Cortex of kidney (tissue), 1 donor: ENCODE measurements at places on chromosomes 2 and 18.

GRCh38 chr2:120346026-120346666, at the start of gene INHBB:
Gene INHBB (plus strand): TSS chr2:120346136. CDS start chr2:120346189, 53 bp downstream.
- DNase-seq, result no peak

DNA sequence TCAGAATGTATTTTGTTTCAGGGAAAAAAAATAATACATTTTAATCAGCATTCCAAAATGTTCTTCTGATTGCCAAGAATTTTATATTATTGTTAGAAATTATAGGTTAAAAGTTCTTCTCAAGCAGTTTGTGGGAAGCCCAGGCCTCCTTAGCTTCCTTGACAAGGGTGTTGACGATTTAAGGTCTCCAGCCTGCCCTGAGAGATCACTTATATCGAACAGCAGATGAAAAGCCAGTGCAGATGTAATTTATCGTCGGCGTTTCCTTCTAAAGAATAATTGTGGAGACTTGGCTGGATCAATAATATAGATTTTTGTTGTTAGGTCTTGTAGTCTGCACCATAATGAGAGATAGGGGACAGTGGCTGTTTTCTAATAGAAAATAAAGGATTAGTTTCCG, 280.6 kb downstream of the ZNF407 start:
- no peak for DNase-seq

GRCh38 chr2:190407246-190407661, 901 bp upstream of the MFSD6 start:
- DNase-seq, result no peak

DNA sequence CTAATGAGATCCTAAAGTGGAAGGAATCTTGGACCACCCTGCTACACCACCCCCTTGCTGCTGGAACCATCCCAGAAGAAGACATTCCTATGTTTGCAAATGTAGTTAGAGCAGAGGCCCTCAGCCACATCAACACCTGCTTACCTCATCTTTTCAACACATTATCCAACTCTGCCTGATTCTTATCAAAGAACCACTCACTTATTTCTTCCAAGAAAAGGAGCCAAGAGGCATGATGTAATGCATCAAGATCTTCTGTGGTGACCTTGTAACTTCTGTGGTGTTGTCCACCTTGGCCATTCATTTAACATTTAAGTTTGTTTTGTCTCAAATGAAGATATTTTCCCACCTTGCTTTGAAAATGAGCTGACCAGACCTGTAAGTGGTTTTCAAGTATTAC, 338.1 kb downstream of the CTNNA2 start:
- no peak for DNase-seq

DNA sequence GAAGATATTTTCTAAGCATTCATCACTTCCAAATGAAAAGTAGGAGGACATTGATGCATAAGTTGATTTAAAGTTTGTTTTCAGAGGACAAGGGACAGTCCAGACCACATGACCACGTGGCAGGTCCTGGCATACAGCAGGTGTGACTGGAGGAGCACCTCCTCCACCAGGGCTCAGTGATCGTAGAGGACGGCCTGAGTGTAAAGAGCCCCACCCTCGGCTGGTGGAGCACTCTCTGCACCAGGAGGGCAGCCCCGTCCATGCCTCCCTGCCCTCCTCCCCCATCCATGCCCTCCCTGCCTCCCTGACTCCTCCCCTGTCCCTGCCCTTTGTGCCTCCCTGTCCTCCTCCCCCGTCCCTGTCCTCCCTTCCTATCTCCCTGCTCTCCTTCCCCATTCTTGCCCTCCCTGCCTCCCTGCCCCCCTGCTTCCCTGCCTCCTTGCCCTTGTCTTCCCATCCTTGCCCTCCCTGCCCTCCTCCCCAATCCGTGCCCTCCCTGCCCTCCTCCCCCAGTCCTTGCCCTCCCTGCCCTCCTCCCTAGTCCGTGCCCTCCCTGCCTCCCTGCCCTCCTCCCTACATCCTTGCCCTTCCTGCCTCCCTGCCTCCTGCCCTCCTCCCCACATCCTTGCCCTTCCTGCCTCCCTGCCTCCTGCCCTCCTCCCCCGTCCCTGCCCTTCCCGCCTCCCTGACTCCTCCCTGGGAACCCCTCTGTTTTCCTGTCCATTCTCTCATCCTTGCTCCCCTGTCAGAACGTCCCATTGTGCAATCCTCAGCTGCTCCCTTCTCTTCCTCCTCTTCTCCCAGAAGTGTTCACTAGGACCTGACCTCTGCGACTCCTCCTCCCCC, 47.9 kb downstream of the ANKMY1 start:
- DNase-seq, result no peak

DNA sequence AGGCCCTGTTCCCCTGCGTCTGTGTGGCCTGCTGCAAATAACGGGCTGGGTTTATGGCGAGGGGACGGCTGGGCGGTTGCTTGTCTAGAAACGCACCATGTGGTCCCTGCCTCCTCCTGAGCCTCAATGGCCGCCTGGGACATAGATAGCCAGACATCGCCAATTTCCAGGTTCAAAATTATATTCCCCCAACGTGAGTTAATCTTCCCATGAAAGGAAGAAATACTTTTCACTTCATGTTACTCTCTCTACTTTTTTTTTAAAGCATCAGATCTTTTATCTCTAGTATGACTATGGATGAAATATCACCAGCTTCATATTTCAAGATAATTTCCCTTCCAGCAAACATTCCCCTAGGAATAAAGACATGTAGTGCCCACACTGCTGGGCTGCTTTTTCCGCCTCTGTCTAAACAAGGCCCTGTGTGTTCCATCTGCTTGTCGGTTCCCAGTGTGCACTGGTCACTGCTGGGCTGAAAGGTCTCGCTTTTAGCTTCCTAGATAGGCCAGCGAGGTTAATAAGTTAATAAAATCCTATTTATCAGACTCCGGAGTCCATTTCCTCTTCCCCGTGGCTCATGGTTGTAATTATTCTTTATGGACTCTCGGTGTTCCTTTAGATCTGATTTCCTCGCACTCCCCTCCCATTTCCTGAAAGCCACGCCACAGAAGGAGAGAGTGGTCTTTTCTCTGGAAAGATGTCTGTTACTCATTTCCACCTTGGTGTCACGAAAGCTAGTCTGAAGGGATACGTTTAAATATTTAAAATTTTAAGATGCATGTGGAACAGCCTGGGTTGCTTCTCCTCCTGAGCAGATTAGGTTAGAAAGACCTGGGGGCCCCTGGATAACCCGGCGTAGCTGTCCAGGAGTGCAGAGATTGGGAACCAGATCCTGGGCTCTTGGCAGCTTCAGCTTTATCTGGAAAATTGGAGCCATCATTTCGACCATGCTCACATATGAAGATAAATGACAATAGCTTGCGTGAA, 196.6 kb upstream of the COPS8 start:
- no peak for DNase-seq

DNA sequence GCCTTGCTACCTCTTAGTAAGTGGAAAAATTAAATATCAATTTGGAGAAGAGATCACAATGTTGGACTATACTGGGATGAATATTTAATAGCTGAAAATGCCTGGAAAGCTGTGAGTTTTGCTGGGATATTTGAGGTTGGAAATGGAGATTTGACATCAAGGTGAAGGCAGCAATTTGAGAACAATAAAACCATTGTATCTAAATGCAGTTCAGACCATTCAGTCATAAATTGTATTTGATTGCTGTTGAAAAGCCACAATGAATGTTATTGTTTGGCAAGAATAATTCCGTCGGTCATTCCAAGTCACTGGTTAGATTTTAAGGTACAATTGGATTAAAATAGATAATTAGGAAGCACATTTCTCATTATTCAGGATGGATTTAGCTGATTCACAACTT, 325.6 kb downstream of the HRH4 start:
- no peak for DNase-seq

- no peak for DNase-seq
Measured at GRCh38 chr2:238069877-238070276, 9.1 kb downstream of the SCLY start.

- no peak for DNase-seq
Measured at GRCh38 chr2:172972005-172972619, 103.5 kb upstream of the MAP3K20 start.

DNA sequence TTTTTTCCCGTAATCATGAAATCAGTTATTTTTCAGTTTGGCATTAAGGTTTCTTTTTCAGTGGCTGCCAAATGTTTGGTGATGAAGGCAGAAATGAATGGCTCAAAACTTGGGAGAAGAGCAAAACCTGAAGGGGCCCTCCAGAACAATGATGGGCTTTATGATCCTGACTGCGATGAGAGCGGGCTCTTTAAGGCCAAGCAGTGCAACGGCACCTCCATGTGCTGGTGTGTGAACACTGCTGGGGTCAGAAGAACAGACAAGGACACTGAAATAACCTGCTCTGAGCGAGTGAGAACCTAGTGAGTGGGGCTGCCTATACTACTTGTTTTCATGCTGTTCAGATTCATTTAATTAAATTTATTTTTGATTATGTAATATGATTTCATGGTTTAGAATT, 29.2 kb upstream of the MSH2 start:
- no peak for DNase-seq

GRCh38 chr18:13909141-13909940, 6.0 kb downstream of the MC2R start:
- no peak for DNase-seq
